ENCODE measurements at places on chromosomes 7 and 10.
A peak's percentile ranks its signal among the peaks of the same experiment; 100 is the strongest.

DNA sequence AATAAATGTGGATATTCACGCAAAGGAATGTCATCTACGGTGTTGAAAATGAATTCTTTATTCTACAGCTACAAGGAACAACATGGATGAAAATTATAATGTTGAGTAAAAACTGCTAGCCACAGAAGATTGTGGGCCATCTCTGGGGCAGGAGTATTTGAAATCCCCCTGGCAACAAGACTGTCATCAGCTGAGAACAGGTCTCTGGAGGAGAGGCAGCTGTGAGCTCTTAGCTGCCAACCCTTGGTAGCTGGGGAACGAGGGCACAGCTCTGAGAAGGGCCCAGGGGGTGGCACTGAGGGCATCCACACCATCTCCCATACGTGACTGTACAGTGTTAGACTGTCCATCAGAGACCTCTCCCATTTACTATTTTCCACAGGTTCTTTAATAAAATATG, 340.1 kb upstream of the MGMT start:
- no peak for DNase-seq

GRCh38 chr10:5447056-5447455, 34.7 kb downstream of the NET1 start:
- no peak for DNase-seq

GRCh38 chr7:76063525-76063924, 15.6 kb downstream of the MDH2 start:
- no peak for DNase-seq

- peak; percentile 65 for DNase-seq
Observed at GRCh38 chr7:32536585-32536984, 41.3 kb downstream of the AVL9 start.

DNA sequence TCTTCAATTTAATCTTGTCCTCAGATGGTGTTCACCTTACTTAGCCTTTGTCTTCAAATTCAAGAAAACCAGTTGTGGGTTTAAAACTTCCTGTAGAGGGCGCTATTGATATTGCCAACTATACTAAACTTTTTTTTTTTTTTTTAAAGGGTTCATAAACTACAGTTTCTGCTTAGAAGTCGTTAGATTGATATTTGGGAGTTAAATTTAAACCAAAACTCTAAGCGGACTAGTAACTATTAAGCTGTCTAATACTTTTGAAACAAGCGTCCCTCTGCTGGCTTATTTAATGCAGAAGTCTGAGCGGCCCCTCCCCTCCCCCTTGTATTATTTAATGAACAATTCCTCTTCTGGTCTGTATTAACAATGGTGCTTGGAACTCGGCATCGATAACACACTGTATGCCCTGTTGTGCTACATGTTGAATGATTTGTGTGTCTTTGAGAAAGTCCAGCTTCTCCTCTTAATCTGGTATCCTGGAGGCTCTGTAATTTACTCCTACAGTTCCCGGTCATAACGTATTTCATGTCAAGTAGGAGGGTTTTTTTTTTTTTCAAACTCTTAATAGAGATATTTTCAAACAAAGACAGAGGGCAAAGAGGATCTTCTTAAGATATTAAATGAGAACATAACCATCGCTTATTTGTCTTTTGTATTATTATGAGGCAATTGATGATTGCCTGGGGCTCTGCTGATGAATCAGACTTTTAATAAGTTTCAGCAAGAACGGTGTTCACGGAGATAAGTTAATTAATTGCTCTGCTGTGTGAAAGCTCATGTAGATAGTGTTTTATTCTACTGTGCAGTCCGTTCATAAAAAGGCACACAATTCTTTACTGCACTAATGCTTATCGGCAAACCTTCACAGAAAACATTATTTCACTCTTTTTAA, 22.6 kb upstream of the CREB5 start:
- DNase-seq = peak; percentile 79

DNA sequence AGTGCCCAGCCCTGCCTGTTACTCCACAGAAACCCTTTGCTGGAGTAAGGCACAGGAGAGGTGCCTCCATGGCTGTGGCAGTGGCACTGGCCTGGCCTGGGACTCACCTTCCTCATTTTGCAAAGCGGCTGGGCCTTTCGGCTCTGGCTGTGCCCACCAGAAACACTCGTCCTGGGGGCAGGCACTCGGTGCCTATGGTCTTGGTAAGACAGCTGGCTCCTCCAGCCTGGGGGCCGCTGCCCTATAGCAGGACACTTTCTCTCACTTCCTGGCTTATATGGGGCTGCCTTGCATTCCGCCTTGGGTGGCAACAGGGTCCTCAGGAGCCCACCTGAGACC, 13.2 kb downstream of the ZMIZ1 start:
- no peak for DNase-seq

DNA sequence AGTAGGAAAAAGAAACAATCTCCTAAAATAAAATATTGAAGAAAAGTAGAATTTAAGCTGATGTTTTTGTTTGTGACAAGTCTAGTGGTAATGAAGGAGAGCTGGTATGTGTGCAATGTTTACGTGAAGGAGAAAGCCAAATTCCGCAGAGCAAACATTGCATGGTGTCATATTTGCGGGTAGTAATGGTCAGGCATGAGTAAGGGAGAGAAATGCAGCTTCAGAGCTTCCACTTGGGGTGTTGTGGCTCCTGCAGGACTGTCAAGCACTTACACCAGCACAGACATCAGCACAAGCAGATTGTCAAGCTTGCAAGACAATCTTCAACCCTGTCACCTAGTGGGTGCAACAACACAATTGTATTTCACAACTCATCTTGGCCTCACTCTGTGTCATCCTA, 136.5 kb upstream of the ETV1 start:
- DNase-seq = peak; percentile 15

All from cardiac fibroblast (primary cell).